ENCODE measurements at places on chromosomes 13 and 19.

GRCh38 chr19:28465371-28466086, 747.4 kb downstream of the UQCRFS1 start:
- DNase-seq = no peak

DNA sequence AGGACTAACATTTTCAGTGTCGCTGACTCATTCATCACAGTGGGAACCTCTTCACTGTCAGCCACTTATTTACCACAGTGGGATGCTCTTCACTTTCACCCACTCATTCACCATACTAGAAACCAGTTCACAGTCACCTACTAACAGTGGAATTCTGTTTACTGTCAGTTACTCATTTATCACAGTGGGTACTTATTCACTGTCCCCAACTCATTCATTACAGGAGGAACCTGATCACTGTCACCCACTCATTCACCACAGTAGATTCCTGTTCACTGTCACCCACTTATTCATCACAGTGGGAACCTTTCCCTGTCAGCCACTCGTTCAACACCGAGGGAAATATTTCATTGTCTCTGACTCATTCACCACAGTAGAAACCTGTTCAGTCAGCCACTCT, 10.1 kb upstream of the ZNF85 start:
- DNase-seq = no peak

DNA sequence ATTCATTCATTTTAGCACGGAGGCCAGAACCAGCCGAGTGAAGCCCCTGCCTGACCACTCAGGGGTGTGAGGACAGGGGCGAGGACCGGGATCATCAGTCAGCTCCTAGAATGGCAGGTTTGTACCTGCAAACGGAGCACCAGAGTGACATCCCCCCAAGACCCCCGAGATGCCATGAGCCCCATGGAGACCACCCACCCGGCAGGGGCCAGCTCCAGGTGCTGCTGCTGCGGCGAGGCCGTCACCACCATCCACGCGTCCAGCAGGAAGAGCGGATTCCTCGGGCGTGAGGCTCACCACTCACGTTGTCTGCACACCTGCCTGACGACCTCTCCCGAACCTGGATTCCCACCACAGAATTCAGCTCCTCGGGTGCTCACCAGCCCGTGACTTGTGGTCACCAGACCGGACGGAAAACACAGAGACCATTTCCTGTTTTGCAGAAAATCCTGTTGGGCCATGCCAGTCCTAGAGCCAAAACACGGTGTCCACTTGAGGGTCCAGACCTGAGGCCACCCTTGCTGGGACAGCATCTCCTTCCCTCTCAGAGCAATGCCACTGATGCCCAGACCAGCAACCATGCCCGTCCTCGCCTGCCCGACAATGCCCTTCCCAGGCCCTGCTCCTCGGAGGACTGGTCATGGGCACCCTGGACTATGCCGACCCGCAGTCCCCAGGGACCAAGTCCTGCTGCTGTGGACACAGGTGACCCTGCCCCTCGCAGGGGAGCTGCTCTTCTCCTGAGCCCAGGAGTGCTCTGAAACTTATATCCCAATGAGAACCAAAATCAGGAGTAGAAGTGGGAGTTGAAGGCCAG, 74.2 kb downstream of the RASA3 start:
- no peak for DNase-seq

- DNase-seq = no peak
These were observed 499.8 kb downstream of the GPC6 start for GRCh38 chr13:93726173-93726957.

DNA sequence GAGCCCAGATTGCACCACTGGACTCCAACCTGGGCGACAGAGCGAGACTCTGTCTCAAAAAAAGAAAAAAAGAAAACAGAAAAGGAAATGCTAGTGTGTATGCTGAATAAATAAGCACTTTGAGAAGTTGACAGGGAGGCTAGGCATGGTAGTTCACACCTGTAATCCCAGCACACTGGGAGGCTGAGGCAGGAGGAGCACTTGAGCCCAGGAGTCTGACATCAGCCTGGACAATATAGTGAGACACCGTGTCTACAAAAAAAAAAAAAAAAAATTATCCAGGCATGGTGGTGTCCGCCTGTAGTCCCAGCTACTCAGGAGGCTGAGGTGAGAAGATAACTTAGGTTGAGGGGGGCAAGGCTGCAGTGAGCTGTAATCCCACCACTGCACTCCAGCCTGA, 19.1 kb upstream of the LDLR start:
- no peak for DNase-seq

DNA sequence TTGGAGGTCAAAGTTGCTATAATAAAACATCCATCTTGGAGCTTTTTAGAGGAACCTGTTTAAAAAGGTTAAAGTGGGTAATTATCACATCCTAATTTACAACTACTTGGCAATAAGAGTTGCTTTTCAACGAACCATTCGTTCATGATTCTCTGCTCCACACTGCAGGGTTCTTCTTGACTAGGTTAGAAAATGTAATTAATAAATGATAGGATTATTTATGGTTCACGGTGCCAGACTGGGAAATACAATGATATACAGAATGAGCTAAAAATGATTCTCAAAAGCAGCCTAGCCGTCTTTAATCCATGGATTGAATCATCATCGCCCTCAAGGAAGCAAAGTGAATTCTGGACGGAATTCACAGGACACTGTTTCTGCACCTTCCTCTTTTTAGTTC, 291.2 kb downstream of the TEX29 start:
- no peak for DNase-seq

DNA sequence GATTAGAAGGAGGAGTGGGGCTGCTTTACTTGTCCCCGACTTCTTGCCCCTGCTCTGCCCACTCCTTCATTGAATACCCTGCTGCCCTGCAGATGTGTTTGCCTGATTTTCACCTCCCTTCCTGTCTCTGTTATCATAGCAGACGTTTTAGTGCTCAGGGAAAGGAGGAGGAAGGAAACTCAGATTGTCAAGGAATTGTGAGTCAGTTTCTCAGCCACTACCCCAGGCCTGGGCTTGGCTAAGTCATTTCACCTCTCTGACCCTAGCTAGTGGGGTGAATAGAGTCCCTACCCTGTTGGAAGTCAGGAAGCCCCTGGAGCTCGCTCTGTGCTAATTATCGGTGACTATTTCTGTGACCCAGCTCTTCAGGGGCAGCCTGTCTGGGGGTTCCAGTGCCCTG, 3.9 kb downstream of the BCKDHA start:
- no peak for DNase-seq

DNA sequence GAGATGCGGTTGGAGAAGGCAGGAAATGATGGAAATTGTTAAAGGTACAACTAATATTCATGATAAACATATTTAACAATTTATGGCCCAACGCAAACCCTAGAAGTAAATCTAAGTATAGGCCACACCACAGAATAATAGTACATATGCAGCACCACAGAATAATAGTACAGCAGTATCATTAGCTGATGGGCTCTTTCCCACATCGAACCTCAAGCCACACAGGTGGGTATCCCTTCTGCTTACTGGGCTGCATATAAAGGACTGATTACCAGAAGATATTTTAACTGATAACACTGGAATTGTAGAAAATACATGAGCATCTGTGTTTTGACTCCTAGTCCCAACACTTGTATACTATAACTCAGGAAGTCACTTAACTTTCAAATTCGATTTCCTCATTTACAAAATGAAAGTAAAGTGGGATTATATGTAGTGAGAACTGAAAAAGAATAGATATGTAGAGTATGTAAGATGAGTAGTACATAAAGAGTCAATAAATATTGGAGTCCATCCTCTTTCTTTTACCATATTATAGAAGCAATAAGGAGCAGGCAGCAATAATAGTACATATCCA, 91.5 kb downstream of the TSC22D1 start:
- DNase-seq = no peak

- DNase-seq = no peak
These were observed 59.0 kb downstream of the WDFY2 start for GRCh38 chr13:51643105-51643881.

- DNase-seq = no peak
These were observed 43.7 kb downstream of the ELF1 start for GRCh38 chr13:40975441-40975840.

- DNase-seq = no peak
These were observed 2.3 kb downstream of the ADGRE2 start for GRCh38 chr19:14775869-14776586.

DNA sequence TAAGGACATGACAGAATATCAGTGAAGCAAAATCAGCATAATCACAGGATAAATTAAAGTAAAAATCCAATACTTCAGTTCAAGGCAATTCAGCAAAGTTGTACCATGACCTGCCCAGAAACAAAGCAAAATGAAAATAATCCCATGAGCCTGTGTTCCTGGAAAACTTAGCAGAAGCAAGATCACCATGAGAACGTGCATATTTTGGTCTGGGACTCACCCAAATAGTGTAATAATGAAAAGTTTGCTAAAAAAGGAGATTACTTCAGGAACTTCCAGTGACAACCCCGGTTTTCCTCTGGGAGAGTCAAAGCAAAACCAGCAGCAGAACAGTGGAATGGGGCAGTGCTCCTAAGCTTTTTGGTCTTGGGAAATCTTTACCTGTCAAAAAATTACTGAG, 14.9 kb upstream of the RPL21 start:
- no peak for DNase-seq

- DNase-seq = no peak
These were observed 14.9 kb upstream of the FEM1A start for GRCh38 chr19:4776436-4777211.

GRCh38 chr19:40603071-40603388, 1.9 kb downstream of the LTBP4 start:
- DNase-seq = no peak

GRCh38 chr13:30739761-30740642, 4.7 kb downstream of the ALOX5AP start:
- peak; percentile 46 for DNase-seq

- no peak for DNase-seq
These were observed 22.8 kb upstream of the BCL3 start for GRCh38 chr19:44725684-44726083.

DNA sequence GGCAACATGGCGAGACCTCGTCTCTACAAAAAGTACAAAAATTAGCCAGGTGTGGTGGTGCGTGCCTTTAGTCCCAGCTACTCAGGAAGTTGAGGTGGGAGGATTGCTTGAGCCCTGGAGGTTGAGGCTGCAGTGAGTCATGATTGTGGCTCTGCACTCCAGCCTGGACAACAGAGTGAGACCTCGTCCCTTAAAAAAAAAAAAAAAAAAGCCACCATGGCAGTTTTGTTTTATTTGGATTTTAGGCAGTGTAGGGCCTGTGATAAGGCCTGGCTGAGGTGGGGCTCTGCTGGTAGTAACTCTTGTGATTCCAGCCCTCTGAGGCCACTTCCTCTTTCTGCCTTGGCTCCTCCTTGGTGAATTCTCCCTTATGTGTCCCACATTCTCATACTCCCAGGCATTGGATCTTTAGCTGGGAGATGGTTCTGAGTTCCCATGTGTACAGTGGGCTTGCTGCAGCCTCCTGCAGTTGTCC, 39.2 kb downstream of the GATAD2A start:
- DNase-seq = no peak

GRCh38 chr13:51682686-51683085, 98.4 kb downstream of the WDFY2 start:
- DNase-seq = no peak

DNA sequence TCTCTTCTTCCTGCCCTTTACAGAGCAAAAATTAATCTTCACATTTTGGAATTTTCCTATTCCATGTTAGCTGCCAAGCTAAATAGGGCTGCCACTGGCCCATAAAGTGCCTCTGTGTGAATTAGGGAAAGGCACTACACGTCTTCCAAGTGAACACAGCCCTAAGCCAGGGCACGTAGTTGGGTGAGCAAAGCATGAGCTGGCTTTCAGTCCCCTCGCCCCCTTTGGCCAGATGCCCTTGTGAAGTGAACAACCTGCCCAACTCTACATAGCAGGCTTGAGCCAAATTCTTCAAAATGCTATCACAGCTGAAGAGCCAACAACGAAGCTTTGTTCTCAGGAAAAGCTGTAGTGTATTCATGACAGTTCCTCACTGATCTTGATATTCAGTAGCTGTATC, 213.1 kb downstream of the OXGR1 start:
- no peak for DNase-seq

- no peak for DNase-seq
These were observed 344.1 kb upstream of the TSHZ3 start for GRCh38 chr19:31693131-31693932.

All from T-cell (primary cell).